Fibroblast of skin of right quadriceps (primary cell): ENCODE measurements at places on chromosomes 4 and X.

GRCh38 chrX:25442499-25442898 lies 426.7 kb upstream of the ARX start:
- no peak for DNase-seq

DNA sequence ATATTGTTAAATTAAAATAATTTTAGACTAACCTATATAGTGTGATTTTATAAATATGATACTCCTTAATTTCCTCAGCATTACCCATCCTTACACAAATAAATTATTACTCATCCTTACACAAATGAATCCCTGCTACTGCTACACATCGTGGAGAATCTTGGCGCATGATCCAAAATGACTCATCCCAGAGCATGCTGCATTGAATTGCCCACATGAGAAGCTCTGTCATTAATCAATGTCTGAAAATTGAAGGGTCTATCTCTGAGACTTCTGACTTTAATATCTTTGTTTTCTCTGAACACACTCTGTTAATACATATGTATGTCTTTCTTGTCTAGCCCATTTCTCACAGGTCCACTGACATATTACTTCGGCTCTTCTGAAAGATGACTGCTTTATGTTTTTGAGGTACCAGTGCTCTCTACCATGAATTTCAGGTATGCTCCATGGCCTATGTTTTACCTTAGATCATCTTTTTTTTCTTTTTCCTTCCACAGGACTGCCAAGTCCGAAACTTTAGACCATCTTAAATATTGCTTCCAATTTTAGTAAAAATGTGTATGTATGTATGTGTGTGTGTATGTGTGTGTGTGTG lies 15.7 kb upstream of the DUSP21 start:
- peak; percentile 87 for DNase-seq

- DNase-seq, result no peak
Measured at GRCh38 chr4:37748485-37748884, 62.3 kb upstream of the RELL1 start.

- DNase-seq, result no peak
Measured at GRCh38 chr4:159386620-159387019, 283.7 kb downstream of the RAPGEF2 start.

GRCh38 chr4:48725414-48725813 lies 54.7 kb downstream of the FRYL start:
- no peak for DNase-seq

GRCh38 chr4:56078866-56079265 lies 130.1 kb downstream of the CEP135 start:
- no peak for DNase-seq

GRCh38 chrX:152138388-152138784 lies at the start of gene MAGEA10:
MAGEA10 (minus strand) TSS chrX:152138577; CDS start chrX:152135620, 2,957 bp downstream.
- DNase-seq, result no peak

DNA sequence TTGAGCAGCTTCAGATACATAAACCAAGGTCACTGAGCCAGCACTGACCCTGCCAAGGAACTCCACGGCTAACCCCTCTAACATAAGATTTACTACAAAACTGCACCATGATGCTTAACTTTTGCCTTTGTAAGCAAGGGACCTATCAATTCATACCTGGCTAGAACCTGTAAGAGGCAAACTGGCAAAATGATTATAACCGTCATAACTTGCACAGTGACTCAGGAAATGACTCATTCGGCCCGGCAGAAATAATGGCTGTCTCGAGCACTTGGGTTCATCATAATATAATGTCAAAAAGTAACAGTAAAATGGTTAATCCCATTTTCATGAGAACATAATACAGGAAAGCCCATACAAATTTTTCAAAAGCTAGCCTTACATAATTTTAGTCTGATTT lies 17.2 kb downstream of the RASGEF1B start:
- no peak for DNase-seq

GRCh38 chr4:6660430-6660829 lies 19.9 kb downstream of the MRFAP1 start:
- no peak for DNase-seq

DNA sequence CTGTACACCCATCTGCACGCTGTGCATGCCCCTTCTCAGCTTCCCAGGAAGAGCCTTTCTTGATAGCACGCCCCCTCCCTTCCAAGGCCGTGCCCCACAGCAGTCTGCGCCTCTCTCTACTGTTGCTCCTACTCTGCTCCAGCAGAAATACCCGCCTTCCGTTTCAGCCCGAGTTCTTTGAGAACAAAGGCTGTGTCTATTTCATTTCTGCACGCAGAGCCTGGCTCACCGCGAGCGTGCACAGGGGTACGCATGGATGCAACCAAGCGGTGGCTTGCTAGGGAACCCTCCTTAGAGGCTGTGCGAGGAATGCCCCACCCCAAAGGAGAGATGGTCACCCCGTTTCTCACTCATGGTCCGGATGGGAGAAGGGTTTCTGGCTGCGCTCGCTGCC lies 485 bp downstream of the AADAT start:
- DNase-seq, result peak; percentile 50

DNA sequence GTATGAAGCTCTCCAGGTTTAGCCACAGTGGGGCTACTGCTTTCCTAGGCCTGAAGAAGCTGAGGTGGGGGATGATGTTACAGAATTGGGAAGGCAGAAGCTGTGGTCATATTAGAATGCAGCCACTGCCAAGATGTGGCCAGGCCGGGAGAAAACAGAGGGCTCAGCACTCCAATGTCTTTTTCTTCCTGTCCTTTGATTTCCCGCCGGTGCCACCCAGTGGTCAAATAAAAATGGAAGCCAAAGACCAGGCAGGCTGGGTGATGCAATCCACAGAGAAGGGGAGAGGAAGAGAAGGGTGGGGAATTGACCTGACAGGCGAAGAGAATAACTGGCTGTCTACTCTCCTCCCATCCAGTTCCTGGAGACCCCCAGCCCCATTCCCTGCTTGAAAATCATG lies 94.9 kb upstream of the SHISA3 start:
- peak; percentile 13 for DNase-seq

DNA sequence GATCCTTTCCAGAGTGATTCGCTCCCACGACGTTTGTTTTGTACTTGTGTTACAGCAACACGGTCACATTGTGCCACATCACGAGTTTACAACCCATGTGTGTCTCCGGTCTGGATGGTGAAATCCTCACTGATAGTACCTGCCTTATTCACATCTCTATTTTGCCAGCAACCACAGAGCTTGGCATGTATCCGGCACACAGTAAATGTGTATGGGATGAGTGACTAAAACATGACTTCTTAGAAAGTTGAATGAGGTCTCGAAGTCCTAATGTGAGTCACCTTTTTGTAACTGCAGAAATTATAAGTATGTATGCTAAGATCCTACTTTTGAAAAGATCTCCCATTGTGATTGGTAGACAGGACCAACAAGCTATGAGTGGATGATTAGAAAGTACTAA lies 7.5 kb downstream of the STOX2 start:
- peak; percentile 74 for DNase-seq

GRCh38 chrX:70253377-70254062 lies 6.5 kb downstream of the P2RY4 start:
- peak; percentile 1 for DNase-seq

GRCh38 chrX:150358651-150359050 lies 4.5 kb upstream of the MAMLD1 start:
- DNase-seq, result no peak

DNA sequence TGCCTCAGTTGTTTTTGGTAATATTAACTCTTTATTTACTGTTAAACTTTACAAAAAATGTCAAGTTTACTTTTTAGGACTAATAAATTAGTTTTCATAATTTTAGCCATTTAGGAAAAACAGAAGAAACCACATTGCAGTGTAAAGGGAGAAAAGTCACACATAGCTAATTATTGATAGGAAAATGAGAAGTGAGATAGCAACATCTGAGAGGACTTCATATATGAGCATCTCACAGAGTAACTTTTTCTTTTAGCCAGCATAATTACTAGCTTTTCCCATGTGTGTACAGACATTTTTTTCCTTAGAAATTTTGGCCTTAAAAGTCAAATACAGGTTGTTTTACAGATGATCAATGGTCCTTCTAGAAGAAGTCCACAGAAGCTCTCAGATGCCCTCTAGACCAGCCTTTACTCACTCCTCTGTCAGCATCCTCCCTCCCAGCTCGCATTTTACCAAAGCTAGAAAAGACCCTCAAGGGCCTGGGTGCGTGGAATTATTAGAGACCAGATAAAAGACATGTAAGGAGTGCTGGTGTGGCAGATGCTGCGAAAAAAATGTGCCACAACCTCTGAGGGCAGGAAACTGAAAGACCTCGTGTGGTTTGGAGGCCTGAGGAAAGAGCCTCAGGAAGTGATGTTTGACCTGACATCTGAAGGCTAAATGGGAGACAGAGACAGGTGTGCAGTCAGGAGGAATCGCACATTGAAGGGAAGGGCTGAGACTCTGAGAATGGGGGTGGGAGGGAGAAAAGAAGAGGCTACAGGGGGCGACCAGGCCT lies 156.9 kb downstream of the CBR4 start:
- DNase-seq, result no peak

DNA sequence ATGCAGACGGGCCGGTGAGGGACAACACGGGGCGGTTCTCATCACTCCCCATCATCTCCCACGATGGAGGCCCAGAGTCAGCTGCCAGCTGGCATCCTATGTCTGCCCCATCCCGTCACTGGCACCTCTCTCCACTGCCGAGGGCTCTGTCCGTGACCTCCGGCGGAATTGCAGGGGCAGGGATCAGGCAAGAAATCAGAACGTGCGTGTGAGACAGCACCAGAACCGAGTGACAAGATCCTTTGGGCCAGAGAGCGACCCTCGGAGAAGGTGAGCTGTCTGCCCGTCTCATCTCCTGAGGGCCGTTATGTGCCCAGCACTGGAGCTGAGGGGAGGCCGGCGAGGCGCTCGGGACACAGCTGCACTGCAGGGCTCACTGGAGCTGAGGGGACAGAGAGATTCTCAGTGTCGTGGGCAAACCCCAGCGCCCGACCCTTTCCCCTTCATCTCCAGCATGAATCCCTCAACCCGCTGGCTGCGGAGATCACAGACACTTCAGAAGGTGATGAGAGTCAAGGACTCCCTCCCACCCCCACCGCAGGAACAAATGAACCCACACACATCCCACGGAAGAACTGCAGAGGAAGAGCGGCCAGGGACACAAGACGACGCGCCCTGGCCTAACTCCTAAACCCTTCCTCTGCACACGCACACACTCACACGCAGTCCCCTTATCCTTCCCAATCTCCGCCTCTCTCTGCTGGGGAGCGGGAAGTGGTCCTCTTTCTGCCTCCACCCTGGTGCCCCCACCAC lies 128.7 kb downstream of the AFAP1 start:
- no peak for DNase-seq

- DNase-seq, result no peak
Measured at GRCh38 chrX:73728602-73729001, 165.6 kb downstream of the CHIC1 start.

GRCh38 chr4:15100994-15101695 lies 98.9 kb downstream of the CPEB2 start:
- peak; percentile 31 for DNase-seq

DNA sequence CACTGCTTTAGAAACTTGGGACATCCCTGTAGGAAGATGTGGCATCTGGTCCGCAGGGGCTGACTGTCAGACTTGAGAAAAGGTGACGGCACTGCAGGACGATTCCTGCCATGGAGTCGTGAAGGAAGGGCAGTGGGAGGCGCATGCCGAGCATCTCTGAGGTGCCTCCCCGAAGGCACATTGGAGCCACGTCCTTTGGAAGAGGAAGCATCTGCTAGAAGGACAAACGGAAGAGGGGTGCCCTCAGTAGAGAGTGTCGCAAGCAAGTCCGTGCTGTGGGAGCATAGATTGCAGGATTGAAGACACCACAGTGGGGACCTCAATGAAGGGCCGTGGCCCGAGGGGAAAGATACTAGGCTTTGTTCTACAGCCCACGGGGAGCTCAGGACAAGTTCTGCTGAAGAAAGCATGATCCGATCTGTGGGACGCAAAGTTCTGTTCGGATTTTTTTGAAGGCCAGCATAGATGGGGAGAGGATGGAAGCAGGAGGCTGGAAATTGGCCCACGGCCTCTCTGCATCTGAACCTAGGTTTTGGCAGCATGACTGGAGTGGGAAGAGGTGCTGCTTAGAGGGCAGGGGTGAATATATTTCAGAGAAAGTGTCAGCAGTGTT lies 24.2 kb upstream of the HELT start:
- DNase-seq, result no peak

GRCh38 chr4:32002037-32002747 lies 1282.0 kb downstream of the PCDH7 start:
- DNase-seq, result no peak

DNA sequence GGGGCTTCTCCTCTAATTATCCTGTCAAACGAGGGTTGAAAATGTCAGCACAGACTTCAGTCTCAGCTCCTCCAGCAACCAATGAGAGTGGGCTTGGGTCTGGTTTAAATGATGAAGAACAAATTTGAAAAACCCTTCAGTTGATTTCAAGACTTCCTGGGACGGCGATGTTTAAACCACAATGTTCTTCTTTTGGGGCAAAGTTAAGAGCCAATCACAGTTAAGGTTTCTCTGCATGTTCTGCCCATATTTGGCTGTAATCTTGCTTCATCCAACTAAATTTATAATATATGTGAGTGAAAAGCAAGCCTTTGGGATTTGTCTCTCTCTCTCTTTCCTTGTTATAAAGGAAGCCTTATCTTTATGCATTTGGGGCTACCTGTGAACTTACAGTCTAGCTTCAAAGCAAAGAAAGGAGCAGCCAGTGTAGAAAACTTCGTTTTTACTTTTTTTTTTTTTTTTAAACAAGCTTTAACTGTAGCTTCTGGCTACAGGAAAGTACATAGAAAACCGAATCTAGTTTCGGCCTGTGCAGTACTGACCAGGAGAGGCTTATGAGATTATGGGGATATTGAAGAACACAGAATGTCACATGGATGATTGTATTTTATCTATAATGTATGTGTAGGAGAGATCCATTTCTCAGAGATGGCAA lies 46.8 kb upstream of the FAM9C start:
- DNase-seq, result no peak

GRCh38 chr4:89275587-89275986 lies 32.0 kb downstream of the GPRIN3 start:
- no peak for DNase-seq

DNA sequence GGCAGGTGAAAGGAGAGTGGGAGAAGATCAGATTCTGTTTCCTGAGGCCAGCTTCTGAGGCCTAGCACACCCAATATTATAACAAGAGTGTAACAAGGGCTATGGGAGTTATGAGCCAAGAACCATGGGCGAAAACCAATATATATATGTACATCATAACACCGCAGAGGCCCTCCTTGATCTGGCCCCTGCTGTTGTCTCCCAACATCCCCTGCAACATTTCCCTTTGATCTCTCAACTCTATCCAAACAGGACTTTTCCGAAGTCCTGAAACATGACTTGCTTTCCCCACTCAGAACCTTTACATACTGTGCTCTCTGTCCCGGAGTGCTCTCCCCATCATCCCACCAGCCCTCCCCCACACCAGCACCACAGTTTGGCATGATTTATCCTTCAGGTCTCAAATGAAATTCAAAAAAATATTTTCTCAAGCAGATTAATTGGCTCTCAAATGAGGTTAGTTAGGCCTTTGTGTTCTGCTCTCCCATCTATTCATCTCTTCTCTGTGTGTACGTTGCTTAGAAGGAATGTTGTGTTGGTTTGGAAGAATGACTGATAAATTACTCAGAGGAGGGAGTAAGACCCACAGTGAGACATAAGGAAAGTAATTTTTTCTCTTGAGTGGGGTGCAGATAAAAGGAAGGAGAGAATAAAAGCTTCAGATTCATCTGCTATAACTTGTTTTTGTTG lies 58.1 kb upstream of the SMIM10 start:
- peak; percentile 78 for DNase-seq

- peak; percentile 89 for DNase-seq
Measured at GRCh38 chr4:140937866-140938265, 181.7 kb upstream of the TBC1D9 start.

- DNase-seq, result no peak
Measured at GRCh38 chr4:69473699-69474098, 22.0 kb downstream of the UGT2B4 start.
